ENCODE measurements at places on chromosomes 2 and 18. TPM values are rescaled to one million over a fixed set of nuclear protein-coding genes. Genes with fewer than 3 reads are reported as not detected.

DNA sequence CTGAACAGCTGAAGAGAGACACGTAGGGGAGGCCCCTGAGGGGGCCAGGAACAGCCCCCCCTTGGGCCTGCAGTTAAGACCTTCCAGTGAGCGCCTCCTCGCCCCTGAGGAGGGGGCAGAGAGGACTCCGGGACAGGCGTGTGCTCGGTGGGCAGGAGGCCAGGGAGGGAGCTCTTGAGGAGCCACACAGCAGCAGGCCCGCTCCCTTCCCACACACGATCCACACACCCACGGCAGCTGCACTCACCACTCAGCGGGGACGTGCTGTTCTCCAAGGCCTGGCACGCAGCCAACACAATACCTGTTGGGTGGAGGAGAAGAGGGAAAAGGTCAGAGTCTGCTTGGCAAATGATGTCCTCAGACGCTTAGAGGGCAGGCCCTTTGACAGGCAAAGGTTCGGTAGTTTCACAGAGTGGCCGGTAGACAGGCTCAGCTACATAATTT is 39.0 kb downstream of the TGFA start:
- peak; percentile 90 for DNase-seq

- DNase-seq: no peak
Measured at GRCh38 chr18:69282371-69282770, 118.3 kb upstream of the DOK6 start.

DNA sequence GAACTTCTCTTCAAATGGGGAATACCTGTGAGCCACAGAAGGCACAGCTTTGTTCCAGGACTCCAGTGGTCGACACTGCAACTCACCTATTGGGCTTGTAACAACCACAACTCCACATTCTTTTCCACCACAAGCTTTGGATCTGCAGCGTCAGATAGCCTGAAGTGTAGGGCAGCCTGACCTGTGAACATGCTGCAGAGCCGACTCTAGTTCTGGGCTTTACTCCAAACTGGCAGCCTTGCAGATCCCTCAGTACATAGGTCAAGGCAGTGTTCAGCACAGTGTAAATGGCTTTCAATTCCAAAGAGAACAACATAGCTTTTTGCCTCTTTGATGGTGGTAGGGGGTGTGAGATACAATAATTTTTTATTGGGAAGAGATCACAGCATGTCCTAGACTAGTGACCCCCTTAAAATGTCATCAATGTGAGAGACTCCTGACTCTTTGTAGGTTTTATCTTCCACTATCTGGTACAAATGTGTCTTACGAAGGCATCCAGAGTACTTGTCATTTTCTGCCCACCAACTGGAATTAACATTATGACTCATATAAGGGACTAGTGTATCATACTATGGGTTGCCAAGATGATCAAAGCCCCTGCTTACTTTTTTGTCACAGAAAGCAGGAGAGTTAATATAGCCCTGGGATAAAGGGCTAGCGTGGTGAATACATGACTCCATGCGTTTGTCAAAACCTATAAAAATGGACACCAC is 149.8 kb downstream of the COPS8 start:
- DNase-seq: peak; percentile 66

DNA sequence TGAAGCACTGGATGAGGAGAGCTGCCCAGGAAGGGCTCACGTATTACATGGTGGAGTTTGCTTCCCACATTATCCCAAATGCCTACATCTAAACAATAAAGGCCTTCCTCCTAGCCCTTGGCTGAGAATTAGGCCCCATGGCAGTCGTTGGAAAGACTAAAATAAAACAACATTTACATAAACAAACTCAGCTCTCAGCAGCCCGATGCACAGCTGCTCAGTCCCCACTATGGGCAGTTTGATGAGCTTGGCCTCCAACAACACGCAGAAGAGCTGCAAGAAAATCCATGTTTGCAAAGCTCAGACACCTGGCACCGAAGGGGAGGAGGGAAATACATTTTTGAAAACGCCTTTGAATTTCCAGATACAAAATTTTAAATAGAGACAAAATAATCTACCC is 352.4 kb downstream of the EIPR1 start:
- no peak for DNase-seq

GRCh38 chr18:2891526-2892431 is 45.0 kb downstream of the EMILIN2 start:
- no peak for DNase-seq

DNA sequence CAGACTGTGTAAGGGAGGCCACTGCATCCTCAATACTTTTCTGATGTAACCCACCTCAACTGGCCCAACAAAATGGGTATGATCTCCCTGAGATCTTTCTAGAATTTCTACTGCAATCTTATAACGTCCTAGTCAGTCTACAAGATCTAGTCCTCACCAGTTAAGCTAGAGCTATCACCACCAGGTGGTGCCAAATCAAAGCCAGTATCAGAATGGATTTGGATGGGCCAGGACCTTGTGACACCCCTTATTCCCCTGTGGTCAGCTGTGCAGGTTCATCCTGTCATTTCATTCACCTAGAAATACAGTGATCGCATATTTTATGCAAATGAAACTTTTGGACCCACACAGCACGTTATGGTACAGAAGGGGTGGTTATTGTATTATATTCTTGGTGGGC is 90.3 kb downstream of the OLA1 start:
- peak; percentile 45 for DNase-seq

DNA sequence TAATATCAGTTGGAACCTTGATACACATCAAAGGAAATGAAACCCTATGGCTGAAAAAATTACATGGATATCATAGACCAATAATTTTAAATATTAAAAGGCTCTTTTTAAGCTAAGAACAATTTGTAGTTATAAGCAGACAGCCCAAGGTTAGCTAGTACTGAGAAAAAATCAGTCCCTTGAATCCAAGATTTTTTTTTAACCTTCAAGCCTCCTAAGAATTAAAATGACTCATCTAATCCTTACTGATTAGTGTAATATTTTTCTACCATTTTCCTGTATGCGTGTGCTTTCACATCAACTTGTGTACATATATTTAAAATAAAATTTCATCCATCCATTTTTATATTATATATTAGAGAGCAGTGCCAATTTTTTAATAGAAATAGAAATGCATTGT is 1004.9 kb upstream of the ZEB2 start:
- no peak for DNase-seq

DNA sequence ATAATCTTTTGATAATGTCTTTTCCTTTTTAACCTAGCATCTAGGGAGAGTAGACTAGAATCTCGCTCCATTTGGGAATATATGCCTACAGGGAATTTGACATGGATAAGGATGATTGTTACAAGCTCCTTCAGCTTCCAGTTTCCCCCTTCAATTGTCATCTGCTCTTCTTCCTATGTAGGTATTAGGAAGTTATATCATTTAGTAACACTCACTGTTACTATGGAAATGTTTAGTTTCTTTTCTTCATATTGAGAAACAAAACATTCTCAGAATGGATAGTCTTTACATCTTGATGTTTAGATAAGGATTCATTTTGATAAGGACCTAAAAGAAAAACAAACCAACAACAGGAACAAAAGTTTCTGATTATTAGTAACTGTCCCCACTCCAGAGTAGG is 127.6 kb downstream of the PHLPP1 start:
- no peak for DNase-seq

- no peak for DNase-seq
Measured at GRCh38 chr18:4631239-4631638, 176.1 kb upstream of the DLGAP1 start.

DNA sequence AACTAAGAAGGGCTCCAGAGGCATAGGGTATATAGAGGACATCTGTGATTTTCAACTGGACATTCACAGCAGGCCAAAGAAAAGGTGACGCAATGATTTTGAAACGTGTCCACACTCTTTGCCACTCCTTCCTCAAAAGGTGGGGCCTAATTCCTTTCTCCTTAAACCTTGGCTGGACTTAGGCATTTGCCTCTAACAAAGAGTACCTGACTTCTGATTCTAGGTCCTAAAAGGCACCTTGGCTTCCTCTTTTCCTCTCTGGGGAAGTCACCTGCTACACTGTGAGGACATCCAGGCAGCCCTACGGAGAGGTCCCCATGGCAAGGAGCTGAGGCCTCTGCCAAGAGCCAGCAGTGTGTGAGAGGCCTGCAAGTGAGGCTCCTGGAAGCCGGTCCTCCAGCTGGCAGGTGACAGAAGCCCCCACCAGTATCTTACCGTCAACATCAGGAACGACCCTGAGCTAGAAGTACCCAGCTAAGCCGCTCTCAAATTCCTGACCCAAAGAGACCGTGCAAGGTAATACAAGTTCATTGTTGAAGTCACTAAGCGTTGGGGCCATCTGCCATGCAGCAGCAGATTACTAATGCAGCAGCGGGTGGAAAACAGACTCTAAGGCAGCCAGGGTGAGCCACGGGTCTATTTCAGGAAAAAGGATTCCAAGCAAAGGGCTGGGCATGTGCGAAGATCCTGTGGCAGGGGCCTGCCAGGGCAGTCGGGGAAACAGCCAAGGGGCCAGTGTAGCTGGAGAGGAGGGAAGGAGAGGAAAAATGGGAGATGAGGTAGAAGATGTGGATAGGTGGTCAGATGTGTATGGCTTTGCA is 7.4 kb upstream of the HES6 start:
- no peak for DNase-seq

GRCh38 chr2:127694986-127695385 is 6.3 kb upstream of the SFT2D3 start:
- no peak for DNase-seq

DNA sequence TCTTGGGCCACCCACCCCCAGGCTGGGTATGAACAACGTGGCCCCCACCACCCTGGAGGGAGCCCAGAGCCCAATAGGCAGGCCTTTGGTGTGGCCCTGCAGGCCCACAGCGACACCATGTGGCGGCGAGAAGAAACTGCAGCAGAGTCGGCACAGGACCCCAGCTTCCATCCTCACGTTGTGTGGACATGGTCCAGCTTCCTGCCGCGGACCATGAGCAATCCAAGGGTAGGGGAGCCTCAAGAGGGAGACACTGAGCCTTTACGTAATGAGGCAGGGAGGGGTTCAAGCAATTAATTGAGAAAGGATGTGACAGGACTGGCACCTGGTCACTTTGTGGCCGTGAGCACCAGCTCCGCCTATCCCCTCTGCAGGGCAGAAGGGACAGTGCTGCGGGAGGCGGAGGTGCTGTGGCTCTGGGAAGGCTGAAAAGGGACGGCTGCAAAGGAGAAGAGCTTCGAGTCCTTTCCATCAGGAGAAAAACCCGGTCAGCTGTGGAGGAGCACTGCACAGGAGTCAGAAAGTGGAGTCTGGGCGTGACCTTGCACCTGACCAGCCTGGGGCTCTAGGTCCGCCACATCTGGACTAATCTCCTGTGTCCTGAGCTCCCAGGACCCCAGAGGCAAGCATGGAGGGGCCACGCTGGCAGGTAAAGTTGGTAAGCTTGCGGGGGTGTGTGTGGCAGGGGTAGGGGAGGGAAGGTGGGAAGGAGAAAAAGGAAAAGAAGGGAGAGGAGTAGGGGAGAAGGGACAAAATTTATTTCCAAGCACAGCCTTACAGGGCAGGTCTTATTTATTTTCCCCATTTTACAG is 44.9 kb downstream of the TMEM37 start:
- peak; percentile 85 for DNase-seq

DNA sequence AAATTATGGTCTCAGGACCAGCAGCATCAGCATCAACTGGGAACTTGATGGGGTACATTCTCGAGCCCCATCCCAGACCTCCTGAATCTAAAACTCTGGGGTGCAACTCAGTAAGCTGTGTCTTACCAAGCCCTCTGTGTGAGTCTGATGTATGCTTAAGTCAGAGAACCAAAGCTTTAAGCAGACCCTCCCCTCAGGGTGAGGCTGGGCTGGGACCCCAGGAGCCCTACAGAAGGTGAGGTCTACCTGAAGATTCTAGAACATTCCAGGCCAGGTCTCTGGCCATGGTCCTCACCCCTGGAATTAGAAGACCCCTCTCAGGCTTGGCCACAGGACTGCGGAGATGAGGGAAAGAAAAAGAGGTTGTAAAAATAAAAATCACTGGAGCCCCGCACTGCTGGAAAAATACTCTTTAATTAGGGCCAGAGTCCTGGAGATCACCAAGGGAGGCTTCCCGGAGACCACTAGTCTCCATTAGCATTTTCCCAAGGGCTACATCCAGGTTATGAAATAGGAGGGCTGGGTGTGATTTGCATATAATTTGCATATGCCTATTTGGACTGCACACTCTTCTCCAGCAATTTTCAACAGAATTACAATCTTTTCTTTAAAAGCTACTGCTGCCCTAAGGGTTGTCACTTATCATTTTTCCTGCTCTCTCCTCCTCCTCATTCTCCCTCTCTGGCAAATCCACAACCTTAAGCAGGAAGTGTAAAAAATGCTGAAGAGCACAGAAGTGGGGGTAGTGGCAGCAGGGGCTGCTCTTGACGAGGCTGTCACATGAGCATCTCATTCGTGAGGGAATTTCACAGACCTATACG is 100.2 kb downstream of the ZBTB7C start:
- no peak for DNase-seq

GRCh38 chr2:101690547-101691152 is 6.9 kb upstream of the MAP4K4 start:
- DNase-seq: no peak

The SCTR gene
- not detected for total RNA-seq

- DNase-seq: no peak
Measured at GRCh38 chr18:22428672-22429071, 11.0 kb upstream of the CTAGE1 start.

- peak; percentile 94 for DNase-seq
Measured at GRCh38 chr18:12934454-12935071, 13.2 kb upstream of the SEH1L start.

The SCYGR4 gene
- total RNA-seq: not detected

Data from stomach (tissue), 19 donors.